ENCODE measurements at places on chromosomes 6 and 20. TPM values are rescaled to one million over a fixed set of nuclear protein-coding genes. Genes with fewer than 3 reads are reported as not detected.

The DUSP15 gene
- total RNA-seq: not detected

The PPIL6 gene
- total RNA-seq: 4.2 TPM

The FAM83C gene
- total RNA-seq: not detected

The SPDEF gene
- not detected for total RNA-seq

DNA sequence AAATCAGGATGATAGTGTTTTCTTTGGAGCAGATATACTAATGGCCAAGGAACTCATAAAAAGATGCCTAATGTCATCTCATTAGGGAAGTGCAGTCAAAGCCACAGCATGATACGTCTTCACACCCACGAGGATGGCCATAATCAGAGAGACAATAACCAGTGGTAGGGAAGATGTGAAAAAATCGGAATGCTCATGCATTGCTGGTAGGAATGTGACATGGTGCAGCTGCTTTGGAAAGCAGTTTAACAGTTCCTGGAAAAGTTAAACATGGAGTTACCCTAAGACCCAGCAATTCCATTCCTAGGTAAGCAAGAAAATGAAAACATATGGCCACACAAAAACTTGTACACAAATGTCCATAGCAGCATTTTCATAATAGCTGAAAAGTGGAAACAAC lies 29.9 kb downstream of the BCAS1 start:
- DNase-seq: no peak

DNA sequence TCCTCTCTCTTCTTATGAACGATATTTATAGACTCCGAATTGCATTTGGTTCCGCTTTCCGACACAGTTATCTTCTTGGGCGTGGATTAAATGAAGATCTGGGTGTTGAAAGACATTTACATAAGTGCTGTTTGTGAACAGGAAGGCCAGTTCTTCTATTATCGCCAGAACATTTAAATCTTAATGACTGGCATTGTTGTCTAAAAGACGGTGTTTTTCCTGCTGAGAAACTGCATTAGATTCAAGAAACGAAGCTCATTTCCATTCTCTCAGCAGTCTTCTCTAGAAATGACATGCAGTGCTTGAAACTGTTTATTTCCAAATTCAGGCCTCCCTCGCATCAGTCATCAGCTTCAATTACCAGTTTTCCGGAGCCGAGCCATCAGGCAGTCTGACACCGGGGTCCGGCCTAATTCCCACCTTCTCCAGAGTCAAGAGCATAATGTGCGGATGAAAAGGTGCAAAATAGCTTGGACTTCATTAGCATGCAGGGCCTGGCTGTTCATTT lies 16.0 kb downstream of the LINC00237 start:
- DNase-seq: no peak

- peak; percentile 60 for DNase-seq
Observed at GRCh38 chr6:28586324-28586723, 60.6 kb downstream of the GPX5 start.

GRCh38 chr6:147637620-147638195 lies 129.2 kb downstream of the SAMD5 start:
- DNase-seq: no peak

GRCh38 chr6:28212510-28213212 lies 12.4 kb upstream of the ZSCAN9 start:
- peak; percentile 93 for DNase-seq

- DNase-seq: no peak
Observed at GRCh38 chr6:116564921-116565872, 6.1 kb upstream of the RWDD1 start.

- no peak for DNase-seq
Observed at GRCh38 chr6:16659466-16660156, 101.6 kb downstream of the ATXN1 start.

- DNase-seq: no peak
Observed at GRCh38 chr6:67210450-67210849, 1424.6 kb upstream of the ADGRB3 start.

DNA sequence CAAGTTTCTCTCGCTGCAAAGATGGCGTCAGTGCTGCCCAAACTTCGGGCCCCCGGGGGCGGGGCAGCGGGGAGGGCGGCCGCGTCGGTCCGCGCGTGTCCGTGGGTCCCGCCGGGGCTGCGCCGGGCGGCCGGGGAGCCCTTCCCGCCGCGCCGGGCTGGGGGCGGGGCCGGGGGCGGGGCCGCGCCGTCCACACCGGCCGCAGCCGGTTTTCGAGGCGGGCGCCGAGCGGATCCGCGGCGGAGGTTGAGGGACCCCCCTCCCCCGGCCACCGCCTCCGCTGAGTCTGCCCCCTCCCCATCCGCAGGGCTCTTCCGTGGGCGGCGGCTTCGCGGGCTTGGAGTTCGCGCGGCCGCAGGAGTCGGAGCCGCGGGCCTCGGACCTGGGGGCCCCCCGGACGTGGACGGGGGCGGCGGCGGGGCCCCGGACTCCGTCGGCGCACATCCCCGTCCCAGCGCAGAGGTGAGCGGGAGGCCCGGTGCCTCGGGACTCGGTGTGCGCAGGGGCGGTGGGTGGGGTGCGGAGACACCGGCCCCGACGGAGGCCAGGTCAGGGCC lies 572 bp downstream of the SLC2A4RG start:
- no peak for DNase-seq

GRCh38 chr6:166104872-166105271 lies 62.8 kb downstream of the TBXT start:
- DNase-seq: no peak

Data from mammary epithelial cell (primary cell).